Liver (tissue), 10 donors: ENCODE measurements at places on chromosomes 6 and 20. TPM values are rescaled to one million over a fixed set of nuclear protein-coding genes. Genes with fewer than 3 reads are reported as not detected.

- H3K27ac ChIP-seq = no peak overlapping the region
- H3K27me3 ChIP-seq = no peaks in the 10 kb centered on the region
- H3K36me3 ChIP-seq = no peaks in the 10 kb centered on the region
- no peak overlapping the region for H3K4me3 ChIP-seq
- DNase-seq = no peak
- H3K4me1 ChIP-seq = no peaks in the 10 kb centered on the region
These were observed 113.4 kb downstream of the SCP2D1 start for GRCh38 chr20:18926965-18927364.

DNA sequence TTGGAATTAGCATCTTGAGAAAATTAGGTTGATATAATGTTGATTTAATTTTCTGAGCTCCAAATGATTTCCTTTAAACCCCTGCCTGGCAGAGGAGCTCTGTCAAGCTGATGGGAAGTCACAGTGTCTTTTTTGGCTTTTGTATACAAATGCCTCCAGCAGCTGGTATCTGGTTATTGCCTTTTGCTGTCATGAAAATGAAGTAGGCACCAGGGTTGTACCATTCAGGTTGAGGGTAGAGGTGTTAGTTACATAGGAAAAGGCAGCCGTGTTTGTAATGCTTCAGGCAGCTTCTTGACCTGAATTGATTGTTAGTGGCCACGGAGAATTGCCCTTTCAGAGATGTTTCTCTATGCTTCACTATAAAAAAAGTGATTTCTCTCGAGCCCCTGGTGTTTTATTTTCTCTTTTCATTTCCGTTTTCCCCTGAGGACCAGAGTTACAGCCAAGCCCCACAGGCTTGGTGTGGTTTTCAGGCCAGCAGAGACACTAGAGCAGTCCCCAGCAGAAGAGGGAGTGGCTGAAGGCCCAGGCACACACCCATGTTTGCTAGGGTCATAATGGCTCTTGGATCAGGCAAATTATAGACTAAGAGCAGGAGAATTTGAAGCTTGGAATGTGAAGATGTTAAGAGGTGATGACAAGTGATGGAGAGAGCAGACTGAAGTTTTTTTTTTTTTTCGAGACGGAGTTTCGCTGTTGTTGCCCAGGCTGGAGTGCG lies 21.6 kb downstream of the CMTR1 start:
- no peaks in the 10 kb centered on the region for H3K27me3 ChIP-seq
- no peak overlapping the region for H3K27ac ChIP-seq
- H3K4me3 ChIP-seq = no peak overlapping the region
- peak; percentile 34 for DNase-seq
- H3K4me1 ChIP-seq = no peaks in the 10 kb centered on the region

GRCh38 chr6:36663504-36664446 lies 14.7 kb upstream of the CDKN1A start:
- no peak overlapping the region for H3K4me3 ChIP-seq
- no peaks in the 10 kb centered on the region for H3K27me3 ChIP-seq
- DNase-seq = no peak
- H3K4me1 ChIP-seq = peaks cover 12% of the 10 kb centered on the region

DNA sequence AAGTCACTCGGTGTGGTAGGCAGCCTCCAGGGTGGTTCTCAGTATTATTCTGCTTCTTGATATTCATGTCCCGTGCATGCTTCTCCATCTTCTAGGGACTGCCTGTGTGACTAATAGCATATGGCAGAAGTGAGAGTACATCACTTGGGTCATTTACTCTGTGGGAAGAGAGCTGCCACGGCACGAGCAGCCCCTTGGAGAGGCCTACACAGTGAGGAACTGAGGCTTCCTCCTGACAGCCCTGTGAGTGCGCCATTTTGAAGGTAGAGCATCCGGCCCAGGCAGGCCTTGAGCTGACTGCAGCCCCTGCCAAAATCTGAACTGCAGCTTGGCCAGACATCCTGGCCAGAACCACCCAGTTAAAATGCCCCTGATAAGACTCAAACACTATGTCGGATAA lies 17.3 kb upstream of the MCUR1 start:
- no peak overlapping the region for H3K4me3 ChIP-seq
- H3K4me1 ChIP-seq = no peaks in the 10 kb centered on the region
- no peak for DNase-seq
- no peaks in the 10 kb centered on the region for H3K27me3 ChIP-seq
- H3K27ac ChIP-seq = no peak overlapping the region
- H3K36me3 ChIP-seq = no peaks in the 10 kb centered on the region

The PERP gene
- polyA plus RNA-seq = 57.8 TPM

The INSM1 gene
- polyA plus RNA-seq = not detected

- H3K27me3 ChIP-seq = no peaks in the 10 kb centered on the region
- H3K4me3 ChIP-seq = no peak overlapping the region
- H3K4me1 ChIP-seq = no peaks in the 10 kb centered on the region
- H3K36me3 ChIP-seq = no peaks in the 10 kb centered on the region
- no peak overlapping the region for H3K27ac ChIP-seq
- no peak for DNase-seq
These were observed 40.1 kb upstream of the PTCHD4 start for GRCh38 chr6:48151142-48151541.

- no peak overlapping the region for H3K27ac ChIP-seq
- no peak overlapping the region for H3K4me3 ChIP-seq
- H3K36me3 ChIP-seq = peaks cover 15% of the 10 kb centered on the region
- H3K4me1 ChIP-seq = no peaks in the 10 kb centered on the region
- no peak for DNase-seq
These were observed 141.2 kb downstream of the DTNBP1 start for GRCh38 chr6:15521582-15521981.
